ENCODE measurements at places on chromosomes 2 and 18.

- DNase-seq: no peak
These were observed 234.9 kb downstream of the FHOD3 start for GRCh38 chr18:36532394-36532793.

DNA sequence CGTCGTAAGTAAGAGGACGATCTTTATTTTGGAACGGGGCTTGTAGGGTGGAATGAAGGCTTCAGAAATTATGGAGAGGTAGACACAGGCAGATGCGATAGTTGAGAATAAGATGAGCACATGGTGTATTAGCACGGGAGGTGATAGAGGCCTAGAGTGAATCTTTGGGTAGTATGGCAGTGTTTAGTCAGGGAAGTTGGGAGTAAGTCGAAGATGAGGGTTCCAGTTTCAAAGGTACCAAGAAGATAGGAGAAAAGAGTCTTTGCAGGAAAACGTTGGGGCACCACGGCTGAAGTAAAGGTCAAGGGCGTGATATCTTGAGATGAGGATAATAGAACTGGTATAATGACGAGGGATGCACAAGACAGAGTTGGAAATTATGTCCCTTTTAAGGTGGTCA is 654 bp downstream of the PIK3C3 start:
- no peak for DNase-seq

- no peak for DNase-seq
These were observed 33.9 kb upstream of the RAB6C start for GRCh38 chr2:129945557-129945956.

GRCh38 chr2:235579128-235579527 is 85.3 kb downstream of the AGAP1 start:
- DNase-seq: no peak

DNA sequence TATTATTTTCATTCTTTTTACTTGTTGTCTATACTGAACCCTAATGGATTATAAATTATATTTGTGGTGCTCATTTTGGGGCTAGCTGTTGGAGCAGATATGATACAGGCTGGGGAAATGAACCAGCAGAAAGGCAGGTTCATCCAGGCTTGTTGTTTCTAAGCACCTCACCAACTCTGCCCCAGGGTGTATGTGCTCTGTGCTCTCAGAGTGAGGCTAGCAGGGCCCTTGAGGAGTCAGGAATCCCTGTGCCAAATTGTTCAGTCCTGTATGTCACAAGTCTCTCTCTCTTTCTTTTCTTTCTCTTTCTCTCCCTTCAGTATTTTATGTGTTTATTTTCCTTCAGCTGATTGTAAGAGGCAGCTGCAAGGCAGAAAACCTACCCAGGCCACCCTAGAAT is 181.1 kb upstream of the DPP10 start:
- DNase-seq: no peak

DNA sequence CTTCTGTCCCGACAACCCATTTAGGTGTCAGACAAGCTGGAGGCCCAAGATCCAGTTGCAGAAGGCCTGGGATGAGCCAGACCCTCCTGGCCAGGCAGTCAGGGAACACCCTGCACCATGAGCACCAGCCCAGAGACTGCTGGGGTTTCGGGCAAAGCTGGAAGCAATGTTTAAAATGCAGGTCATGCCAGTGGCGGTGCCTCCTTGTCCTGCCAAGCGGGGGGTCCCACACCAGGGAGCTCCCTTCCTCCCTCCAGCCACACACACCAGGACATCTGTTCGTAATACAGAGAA is 230.2 kb downstream of the ATAD2B start:
- no peak for DNase-seq

GRCh38 chr2:84888401-84889276 is 7.8 kb upstream of the TRABD2A start:
- peak; percentile 49 for DNase-seq

DNA sequence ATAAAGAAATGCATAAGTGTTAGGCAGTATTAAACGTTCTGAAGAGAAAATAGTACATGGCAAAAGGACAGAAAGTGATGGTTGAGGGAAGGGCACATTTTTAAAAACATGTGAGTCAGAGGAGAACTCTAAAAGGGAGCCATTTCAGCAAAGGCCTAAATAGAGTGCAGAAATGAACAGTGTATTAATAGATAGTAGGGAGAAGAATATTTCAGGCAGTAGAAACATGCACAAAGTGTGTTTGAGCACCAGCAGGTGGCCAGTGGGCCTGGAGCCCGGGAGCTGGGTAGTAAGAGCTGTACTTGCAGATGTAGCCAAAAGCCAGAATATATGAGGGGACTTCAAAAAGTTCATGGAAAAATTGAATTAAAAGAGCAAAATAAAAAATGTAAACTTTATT is 288.1 kb upstream of the FIGN start:
- DNase-seq: no peak

GRCh38 chr2:153115141-153115540 is 363.4 kb downstream of the RPRM start:
- no peak for DNase-seq

- no peak for DNase-seq
These were observed 12.0 kb upstream of the CHRNA1 start for GRCh38 chr2:174776223-174776622.

DNA sequence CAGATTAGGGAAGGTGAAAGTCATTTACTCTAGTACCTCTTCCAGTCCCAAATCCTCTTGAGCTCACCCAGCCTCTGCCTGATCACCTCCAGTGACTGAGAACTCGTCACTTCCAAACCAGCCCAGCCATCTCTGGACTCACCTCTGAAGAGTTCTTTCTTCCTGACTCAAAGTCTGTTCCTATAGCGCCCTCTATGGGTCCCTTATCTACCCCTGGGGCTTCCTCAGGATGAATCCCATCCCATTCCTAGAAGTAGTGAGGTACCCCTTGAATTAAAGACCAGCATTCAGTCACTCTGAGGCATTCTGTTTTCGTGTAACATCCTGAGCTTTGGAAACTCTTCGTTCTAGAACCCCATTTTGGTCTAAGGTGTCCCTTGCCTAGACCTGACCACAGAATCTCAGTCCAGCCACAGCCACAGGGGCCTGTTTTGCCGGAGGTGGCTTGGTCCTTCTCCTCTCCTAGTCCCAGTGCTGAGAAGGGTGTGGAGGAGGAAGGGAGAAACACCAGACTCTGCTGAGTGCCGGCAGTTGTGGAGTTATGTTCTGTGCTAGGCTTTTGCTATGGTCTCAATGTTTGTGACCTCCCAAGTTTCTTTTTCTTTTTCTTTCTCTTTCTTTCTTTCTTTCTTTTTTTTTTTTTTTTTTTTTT is 32.7 kb downstream of the SIX3 start:
- DNase-seq: no peak

DNA sequence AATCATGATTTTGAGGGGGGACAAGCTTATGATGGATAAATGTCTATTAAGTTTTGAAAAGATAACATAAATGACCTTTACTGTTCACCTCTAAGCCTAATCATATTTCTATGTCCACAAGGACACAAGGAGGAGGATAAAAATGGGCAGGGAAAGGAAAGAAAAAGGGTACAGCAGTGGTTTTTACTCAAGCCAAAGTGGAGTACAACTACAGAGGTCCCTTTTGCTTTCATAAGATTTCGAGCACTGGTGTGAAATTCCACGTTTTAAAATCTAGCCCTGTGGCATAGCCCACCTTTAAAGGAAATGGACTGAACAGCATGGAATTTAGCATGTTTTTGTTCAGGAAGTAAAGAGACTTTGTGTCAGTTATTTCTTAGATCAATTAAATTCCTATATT is 19.2 kb downstream of the FN1 start:
- no peak for DNase-seq
